Lower leg skin (tissue), 4 donors: ENCODE measurements at places on chromosomes 11 and 22. TPM values are rescaled to one million over a fixed set of nuclear protein-coding genes. Genes with fewer than 3 reads are reported as not detected.

DNA sequence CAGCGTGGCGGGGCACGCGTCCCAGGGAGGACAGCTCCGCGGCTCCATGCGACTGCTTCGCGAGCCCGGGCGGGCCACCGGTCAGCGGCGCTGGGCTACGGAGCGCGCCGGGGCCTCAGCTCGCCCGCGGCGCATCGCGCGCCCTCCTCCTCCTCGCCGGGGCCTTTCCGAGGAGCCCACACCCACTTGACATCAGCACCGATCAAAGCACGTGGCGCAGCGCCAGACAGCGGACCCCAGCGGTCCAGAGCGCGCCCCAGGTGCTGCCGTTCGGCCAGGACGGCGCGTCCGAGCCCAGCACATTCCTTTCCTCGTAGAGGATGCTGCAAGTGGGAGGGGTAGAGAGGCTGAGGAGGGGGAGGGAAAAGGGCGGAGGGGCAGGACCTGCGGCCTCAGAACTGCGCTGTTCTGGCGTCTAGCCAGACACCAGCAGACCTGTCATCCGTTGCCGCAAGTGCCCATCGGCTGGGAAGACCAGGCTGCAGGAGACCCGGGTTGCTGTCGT is 88.6 kb downstream of the PLEKHA7 start:
- DNase-seq: no peak

- DNase-seq: peak; percentile 67
These were observed 1008.4 kb downstream of the BRD1 start for GRCh38 chr22:48819232-48819631.

DNA sequence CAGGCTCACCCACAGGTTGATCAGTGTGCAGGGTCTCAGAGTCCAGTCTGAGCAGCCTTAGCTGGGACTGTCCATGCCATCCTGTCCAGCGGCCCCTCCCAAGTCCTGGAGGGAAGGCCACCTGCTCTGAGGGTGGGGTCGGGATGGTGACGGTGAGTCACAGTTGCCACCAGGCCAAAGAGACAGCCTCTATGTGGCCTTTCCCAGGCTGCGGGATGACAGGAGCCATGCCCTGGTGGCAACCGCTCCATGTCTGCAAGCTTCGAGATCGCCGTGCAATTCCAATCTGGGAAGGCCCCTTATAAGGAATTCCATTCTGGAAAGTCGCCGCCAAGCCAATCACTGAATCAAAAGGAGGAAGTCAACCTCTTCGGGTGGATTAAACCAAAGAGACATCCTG is 47.5 kb downstream of the RTL6 start:
- DNase-seq: no peak

GRCh38 chr11:132464003-132464342 is 1068.3 kb downstream of the OPCML start:
- no peak for DNase-seq

GRCh38 chr11:9341638-9342178 is 27.3 kb upstream of the TMEM41B start:
- no peak for DNase-seq

DNA sequence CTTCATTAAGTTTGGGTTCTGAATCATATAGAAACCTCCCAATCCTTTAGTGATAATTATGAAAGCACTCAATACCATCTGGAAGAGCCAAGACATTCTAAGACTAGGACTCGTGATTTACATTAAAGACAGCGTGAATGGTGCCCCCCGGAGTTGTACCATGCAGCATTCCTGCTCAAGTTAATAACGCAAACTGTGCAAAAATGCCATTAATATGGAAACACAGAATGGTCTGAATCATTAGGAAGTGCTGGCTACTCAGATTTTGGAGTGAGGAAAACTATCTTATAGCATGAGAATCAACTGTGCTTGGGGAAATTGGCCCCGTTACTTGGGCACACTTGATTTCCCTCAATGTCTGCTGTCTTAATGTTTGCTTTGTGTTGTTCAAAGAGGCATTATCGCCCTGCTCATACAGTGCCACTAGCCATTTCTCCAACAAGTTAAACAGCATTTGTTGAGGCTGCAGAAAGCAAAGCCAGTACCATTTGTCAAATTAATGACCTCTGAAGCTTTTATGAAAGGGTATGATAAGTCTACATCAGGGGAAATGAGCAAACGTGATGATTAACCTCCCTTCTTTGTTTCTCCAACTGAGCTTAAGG is 18.5 kb upstream of the TPH1 start:
- no peak for DNase-seq

The HBB gene
- 7.8 TPM for total RNA-seq

The RASD2 gene
- 2.3 TPM for total RNA-seq

The LDHAL6A gene
- total RNA-seq: not detected
